ENCODE measurements at places on chromosomes 16 and 17. TPM values are rescaled to one million over a fixed set of nuclear protein-coding genes. Genes with fewer than 3 reads are reported as not detected.

DNA sequence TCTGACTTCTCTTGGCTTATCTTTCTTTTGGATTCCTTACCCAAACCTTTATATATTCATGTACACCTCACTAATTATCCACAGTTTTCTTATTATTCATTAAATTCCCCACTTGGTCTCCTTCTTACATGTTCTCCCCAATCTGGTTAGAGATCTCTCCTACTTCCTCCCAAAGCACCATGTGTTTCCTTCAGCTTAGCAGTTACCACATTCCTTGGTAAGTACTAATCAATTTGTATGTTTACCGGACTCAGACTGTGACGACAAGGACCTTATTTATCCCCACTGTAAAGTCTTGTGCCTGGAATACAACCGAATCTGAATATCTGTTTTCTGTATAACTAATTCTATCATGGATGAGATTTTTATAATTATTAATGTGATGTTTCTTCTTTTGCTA lies 389.5 kb downstream of the KCNJ2 start:
- no peaks in the 10 kb centered on the region for H3K4me1 ChIP-seq
- H3K27me3 ChIP-seq: no peaks in the 10 kb centered on the region
- no peak overlapping the region for H3K4me3 ChIP-seq

The E4F1 gene
- 22.1 TPM for total RNA-seq

The CTDNEP1 gene
- 186 TPM for total RNA-seq

The SERPINF2 gene
- total RNA-seq: 0.89 TPM

GRCh38 chr17:33750943-33751701 lies 458.0 kb upstream of the ASIC2 start:
- H3K4me1 ChIP-seq: peaks cover 7% of the 10 kb centered on the region
- H3K27ac ChIP-seq: no peak overlapping the region
- peak; percentile 72 for DNase-seq

- no peaks in the 10 kb centered on the region for H3K27me3 ChIP-seq
- no peak overlapping the region for H3K4me3 ChIP-seq
- peaks cover 9% of the 10 kb centered on the region for H3K4me1 ChIP-seq
- H3K27ac ChIP-seq: no peak overlapping the region
- DNase-seq: no peak
These were observed 4.9 kb upstream of the PSMD7 start for GRCh38 chr16:74291577-74292208.

The VPS25 gene
- total RNA-seq: 71.6 TPM

The CPNE7 gene
- total RNA-seq: 10.9 TPM

DNA sequence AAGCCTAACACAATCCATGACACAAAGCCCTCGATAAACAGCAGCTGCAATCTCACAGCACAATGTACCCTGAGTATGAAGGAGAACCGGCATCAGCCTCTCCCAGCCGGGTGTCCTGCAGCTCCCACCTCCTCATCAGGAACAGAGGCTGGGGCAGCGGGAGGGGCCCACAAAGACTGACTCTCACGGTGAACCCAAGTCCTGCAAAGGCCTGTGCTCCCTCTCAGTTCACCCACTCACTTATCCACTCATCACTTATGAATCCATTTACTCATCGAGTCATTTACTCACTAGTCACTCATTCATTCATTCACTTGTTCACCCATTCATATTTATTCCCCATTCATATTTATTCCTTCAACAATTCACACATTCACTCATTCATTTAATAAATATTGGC lies 11.6 kb downstream of the ZNF423 start:
- DNase-seq: no peak
- H3K36me3 ChIP-seq: no peaks in the 10 kb centered on the region
- peaks cover 25% of the 10 kb centered on the region for H3K27me3 ChIP-seq
- no peak overlapping the region for H3K4me3 ChIP-seq
- H3K27ac ChIP-seq: no peak overlapping the region
- H3K4me1 ChIP-seq: no peaks in the 10 kb centered on the region

DNA sequence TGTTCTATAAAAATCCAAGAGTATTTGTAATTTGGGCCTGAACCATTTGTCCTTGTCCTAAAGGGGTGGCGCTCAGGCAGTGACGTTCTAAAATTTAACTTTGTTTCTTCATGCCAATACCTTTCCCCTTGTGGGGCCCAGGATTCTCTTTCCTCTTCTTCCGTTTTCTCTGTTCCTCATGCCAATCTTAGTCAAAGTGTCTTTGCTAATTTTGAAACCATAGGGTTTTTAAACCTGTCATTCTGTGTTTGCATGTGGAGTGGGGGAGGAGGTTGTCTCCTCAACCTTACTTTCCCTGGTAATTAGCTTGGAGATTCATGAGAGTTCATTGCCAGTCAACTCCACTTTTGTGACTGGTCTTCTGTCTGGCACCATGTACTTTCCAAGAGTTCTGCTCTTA lies 337.1 kb downstream of the MAF start:
- DNase-seq: no peak
- peaks cover 26% of the 10 kb centered on the region for H3K27me3 ChIP-seq
- peak overlapping the region; percentile 6 for H3K27ac ChIP-seq
- peaks cover 2% of the 10 kb centered on the region for H3K36me3 ChIP-seq
- no peak overlapping the region for H3K4me3 ChIP-seq

DNA sequence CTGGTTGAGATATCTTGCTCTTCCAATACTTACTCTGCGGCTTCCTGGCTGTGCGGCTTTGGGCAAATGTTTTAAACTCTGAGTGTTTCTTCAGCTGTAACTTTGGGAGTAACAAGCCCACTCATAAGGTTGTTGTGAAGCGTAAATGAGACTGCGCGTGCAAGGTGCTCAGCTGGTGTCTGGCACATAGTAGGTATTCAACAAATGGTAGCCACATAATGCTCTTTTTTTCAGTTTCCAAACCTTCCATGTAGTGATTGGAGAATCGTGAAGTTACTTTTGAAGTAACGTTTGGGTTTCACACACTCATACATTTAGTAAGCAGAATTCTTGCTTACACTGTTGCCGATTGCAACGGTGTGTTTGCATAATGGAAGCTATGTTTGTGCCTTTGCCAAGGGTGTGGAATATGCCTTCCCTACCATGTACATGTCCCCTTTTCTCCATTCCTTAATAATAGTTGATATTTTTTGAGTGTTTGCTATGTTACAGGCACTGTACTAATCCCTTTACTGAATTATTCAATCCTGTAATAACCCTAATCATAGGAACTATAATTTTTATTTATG lies 829 bp downstream of the DHRS7B start:
- H3K4me3 ChIP-seq: peak overlapping the region; percentile 90
- no peaks in the 10 kb centered on the region for H3K27me3 ChIP-seq
- H3K27ac ChIP-seq: peak overlapping the region; percentile 99
- no peak for DNase-seq
- peaks cover 4% of the 10 kb centered on the region for H3K36me3 ChIP-seq
- peaks cover 44% of the 10 kb centered on the region for H3K4me1 ChIP-seq

- no peak overlapping the region for H3K4me3 ChIP-seq
- H3K36me3 ChIP-seq: peaks cover 51% of the 10 kb centered on the region
- H3K4me1 ChIP-seq: peaks cover 43% of the 10 kb centered on the region
These were observed 23.8 kb downstream of the SEC14L1 start for GRCh38 chr17:77164483-77165091.

The FOXN1 gene
- not detected for total RNA-seq

The NOL11 gene
- total RNA-seq: 47.7 TPM

The MEOX1 gene
- 0.36 TPM for total RNA-seq

GRCh38 chr17:39872751-39873150 lies 4.7 kb downstream of the ZPBP2 start:
- H3K4me1 ChIP-seq: peaks cover 4% of the 10 kb centered on the region
- no peak for DNase-seq
- H3K27ac ChIP-seq: no peak overlapping the region
- H3K4me3 ChIP-seq: no peak overlapping the region

- no peaks in the 10 kb centered on the region for H3K4me1 ChIP-seq
- H3K36me3 ChIP-seq: peaks cover 2% of the 10 kb centered on the region
- no peak overlapping the region for H3K27ac ChIP-seq
- H3K4me3 ChIP-seq: no peak overlapping the region
- H3K27me3 ChIP-seq: no peaks in the 10 kb centered on the region
These were observed 1034.8 kb upstream of the RBFOX1 start for GRCh38 chr16:6297666-6298410.

- no peaks in the 10 kb centered on the region for H3K27me3 ChIP-seq
- H3K4me1 ChIP-seq: peaks cover 33% of the 10 kb centered on the region
- no peak overlapping the region for H3K4me3 ChIP-seq
- H3K36me3 ChIP-seq: peaks cover 31% of the 10 kb centered on the region
- DNase-seq: peak; percentile 73
These were observed 9.4 kb downstream of the SNX20 start for GRCh38 chr16:50671644-50672260.

- no peaks in the 10 kb centered on the region for H3K27me3 ChIP-seq
- no peaks in the 10 kb centered on the region for H3K4me1 ChIP-seq
- peak overlapping the region; percentile 72 for H3K27ac ChIP-seq
- H3K4me3 ChIP-seq: no peak overlapping the region
- H3K36me3 ChIP-seq: no peaks in the 10 kb centered on the region
- DNase-seq: no peak
These were observed 17.6 kb downstream of the DRC3 start for GRCh38 chr17:17990282-17990681.

All from activated T-cell treated with anti-CD3 and anti-CD28 coated beads, Interleukin-2, amount 50 U/mL, for 72 hours (primary cell).